ENCODE measurements at places on chromosomes 7 and 10.

- DNase-seq = no peak
Measured at GRCh38 chr7:40436710-40437109, 301.9 kb downstream of the SUGCT start.

DNA sequence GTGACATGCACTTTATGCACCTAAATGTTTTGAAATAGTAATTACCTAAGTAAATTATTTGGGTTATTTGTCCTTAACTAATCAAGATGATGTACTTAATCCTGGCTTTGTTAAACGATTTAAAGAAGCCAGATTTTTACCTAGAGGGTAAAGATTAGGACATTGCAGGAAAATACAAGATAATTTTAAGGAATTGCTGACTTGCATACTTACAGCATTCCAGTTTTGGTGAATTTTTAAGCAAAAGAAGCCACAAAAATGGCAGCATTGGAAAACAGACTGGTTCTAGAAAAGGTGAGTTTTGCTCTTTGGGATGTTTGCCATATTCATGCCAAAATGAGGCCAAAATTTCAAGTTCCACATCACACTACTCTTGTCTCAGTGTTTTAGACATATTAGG is 33.4 kb downstream of the BCAP29 start:
- DNase-seq = no peak

GRCh38 chr10:5478694-5479305 is 20.6 kb downstream of the CALML5 start:
- no peak for DNase-seq

DNA sequence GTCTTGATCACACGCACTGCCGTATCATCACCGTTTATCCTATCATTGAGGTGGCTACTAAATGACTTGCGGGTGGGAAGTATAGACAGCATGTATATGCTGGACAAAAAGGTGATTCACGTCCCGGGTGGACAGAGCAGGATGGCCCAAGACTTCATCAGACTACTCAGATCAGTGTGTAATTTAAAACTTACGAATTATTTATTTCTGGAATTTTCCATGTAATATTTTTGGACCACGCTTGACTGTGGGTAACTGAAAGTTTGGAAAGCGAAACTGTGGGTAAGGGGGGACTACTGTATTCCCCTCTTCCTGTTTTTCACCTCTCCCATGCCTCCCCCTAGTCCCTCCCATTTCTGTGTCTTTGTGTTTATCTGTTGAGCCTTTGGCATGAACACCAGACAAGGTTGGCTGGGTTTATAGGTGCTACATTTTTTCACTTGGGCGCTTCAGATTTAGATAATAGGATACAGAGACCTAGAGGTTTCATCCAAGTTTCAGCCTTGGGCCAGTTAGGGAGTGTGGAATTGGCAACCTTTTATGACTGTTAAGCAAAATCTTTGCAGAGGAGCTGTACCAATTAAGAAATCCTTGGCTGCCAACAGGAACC is 55.8 kb downstream of the RBM20 start:
- no peak for DNase-seq

DNA sequence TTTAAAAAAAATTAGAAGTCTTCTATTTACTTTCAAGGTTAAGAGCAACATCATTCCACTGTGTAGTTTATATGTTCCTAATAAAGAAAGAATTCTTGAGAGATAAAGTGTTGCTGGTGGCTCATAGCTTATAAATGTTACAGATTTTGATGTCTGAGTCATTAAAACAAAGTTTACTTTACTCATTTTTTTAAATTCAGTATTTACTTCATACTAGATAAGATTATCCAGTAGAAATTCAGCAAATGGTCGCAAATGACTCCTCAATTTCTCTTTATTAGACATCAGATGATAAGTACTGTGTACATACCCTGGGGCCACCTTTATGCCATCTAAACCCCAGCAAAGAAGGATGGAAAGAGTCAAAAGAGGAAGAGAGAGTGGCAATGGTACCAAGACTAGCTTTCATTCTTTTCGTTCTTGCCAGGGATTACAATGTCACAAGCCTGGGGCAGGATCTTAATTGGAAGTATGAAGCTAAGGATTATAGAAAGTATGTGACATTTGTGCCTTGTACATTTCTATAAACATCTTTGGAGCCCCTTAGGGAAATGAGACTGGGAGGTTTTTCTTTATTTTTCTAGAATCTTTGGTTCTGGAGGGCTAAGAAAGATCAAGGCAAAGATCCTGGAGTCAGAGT is 206.1 kb downstream of the CHRM2 start:
- DNase-seq = no peak

DNA sequence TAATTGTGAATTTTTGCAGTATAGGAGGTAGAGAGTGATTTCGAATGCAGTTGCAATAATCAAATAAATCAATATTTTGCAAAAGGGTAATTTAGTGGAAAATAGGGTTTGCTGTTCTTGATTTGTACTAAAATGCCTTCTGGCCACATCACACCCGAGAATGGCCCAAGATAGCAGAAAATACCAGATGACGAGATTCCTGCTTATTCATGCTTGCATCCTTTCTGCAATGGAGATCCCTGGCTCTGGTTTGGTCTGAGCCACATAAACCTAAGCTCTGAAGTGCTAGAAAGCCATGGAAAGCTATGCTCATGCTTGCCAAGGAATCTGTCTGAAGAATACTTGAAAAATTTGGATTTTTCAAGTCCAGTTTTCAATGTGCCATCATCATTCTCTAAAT is 634.2 kb upstream of the COBL start:
- peak; percentile 88 for DNase-seq
